Activated gamma-delta T cell treated with Interleukin-2 at 50 U/mL for 16 hours (primary cell): ENCODE measurements at places on chromosomes 3 and 15.

GRCh38 chr3:100333051-100333450 lies 1.5 kb upstream of the NIT2 start:
- DNase-seq: no peak

- DNase-seq: peak; percentile 45
These were observed 683 bp downstream of the UBE2Q2 start for GRCh38 chr15:75843678-75844581.

DNA sequence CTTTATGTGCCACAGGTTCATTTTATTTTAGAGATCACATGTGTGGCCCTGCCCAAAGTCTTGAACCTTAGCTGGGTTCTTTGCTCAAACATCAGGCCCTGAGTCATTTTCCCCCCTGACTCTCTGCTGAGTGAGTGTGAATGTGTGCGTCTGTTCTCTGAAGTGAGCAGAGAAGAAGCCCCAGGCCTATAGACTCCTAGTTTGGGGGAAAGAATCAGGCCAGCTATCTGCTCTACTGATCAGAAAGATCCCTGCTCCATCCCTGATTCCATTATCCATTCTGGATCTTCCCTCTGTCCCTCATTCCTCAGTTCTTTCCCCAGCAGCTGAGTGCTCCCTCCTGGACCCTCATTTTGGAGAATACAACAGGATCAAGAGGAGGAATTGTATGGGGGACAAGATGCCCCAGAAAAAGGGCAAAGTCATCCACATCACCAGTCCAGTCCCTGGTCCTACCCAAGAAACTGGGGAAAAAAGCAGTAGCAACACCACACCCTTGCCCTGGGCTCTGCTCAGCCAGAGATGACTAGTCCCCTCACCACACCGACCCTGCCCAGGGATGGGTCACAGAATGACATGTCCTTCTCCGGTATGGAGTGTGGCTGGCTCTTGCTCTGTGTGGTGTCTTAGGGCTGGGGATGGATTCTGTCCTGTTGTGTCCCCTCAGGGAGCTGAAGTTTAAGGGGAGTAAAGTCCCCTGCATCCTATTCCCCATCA lies 3.2 kb downstream of the DUOX1 start:
- no peak for DNase-seq

DNA sequence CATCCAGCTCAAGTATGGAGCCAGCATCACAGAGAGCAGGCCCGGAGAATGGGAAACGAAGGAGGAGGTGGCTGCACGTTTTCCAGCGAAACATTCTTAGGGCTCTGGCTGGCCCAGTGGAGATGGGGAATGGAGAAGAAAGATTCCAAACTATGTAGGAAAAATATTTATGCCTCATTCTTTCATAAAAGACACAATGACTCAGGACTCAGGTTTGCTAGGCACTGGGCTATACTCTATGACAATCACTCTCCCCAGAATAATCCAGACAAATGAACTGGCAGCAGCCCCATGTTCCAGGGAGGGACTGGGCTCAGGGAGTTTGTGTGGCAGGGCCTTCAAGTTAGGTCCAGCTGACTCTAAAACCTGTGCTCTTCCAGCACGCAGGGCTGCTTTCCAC lies 110.8 kb upstream of the RAD18 start:
- DNase-seq: no peak

GRCh38 chr3:44509393-44509921 lies 32.0 kb upstream of the ZNF445 start:
- DNase-seq: no peak

DNA sequence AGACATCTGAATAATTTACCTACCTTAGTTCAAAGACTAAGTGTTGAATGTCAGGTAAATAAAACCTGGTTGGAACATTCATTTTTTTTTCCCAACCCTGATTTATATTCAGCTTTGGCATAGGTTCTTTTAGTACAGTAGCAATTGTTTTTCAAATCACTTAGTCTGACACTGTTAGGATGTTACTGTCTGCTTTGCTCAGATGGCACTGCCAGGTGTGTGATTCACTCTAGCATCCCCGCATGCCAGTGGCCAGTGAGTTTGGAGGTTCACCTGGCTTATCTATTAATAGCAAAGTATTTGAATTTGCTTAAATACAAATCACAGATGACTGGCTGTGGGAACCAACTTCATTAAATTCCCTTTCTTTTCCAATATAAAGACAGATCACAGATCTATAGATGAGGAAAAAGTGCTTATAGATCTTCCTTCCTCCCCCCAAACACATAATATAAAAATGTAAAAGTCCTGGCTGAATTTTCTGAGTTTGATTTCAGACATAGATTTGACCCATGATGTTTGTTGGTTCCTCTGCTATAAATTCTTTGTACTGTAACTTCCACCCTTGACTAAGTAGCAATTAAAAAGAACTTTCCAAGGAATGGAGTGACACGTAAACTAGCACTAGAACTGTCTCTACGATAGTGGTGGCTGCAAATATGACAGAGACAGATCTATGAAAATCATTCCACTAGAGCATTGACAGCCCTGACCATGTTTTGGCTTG lies 3.9 kb downstream of the THBS1 start:
- no peak for DNase-seq

DNA sequence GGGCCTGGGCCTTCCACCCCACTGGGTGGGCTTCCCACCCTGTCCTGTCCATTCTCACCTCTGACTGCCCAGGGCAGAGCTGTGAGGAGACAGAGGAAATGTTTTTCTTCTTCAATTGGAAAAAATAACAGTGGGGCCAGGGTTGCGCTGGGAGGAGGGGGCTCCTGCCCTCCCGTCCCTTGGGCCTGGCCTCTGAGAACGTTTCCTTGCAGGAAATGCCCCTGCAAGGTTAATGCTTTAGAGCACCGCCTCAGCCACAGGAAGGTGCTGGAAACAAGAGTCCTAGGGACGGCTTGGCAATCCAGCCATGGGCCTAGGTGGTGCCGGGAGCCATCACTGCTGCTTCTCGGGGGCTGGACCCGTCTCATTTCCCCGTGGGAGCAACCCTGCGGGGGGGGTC lies 3.8 kb upstream of the PLXND1 start:
- no peak for DNase-seq

GRCh38 chr3:188439080-188439479 lies 285.1 kb downstream of the LPP start:
- DNase-seq: peak; percentile 27

- no peak for DNase-seq
These were observed 114.3 kb downstream of the LIPC start for GRCh38 chr15:58546066-58546591.

DNA sequence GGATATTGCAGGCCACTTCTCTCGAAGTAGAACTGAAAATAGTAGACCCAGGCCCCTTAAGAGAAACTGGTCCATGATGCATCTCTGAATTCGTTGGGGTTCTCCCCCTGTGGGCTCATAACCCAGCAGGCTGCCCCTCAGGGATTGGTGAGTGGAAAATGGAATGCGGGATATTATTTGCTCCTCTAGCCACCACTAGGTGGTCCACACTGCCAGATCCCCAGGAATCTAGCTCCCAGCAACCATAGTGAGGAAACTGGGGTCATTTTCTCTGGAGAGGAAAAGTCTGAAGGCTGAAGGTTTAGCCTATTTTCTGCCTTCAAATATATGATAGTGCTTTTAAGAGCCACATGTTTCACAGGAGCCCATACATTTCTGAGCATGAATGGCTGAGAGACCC lies 6.7 kb downstream of the CX3CR1 start:
- DNase-seq: no peak

- no peak for DNase-seq
These were observed 20.5 kb upstream of the EIF3J start for GRCh38 chr15:44516436-44516835.

DNA sequence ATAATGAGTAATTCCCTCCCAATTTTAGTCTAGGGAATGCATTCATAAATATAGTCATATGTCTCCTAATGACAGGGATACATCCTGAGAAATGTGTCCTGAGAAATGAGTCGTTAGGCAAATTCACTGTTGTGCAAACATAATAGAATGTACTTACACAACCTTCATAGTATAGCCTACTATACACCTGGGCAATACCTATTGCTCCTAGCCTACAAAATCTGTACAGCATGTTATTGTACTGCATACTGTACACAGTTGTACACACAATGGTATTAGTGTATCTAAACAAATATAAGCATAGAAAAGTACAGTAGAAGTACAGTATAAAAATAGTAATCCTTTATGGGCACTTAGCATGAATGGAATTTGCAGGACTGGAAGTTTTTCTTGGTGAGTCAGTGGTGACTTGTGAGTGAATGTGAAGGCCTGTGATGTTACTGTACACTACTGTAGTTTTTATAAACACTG lies 6.6 kb downstream of the DTWD1 start:
- no peak for DNase-seq

- no peak for DNase-seq
These were observed 9.9 kb downstream of the CCR5 start for GRCh38 chr3:46380471-46381221.

- no peak for DNase-seq
These were observed 1001.1 kb upstream of the EPHA6 start for GRCh38 chr3:95813244-95813643.

GRCh38 chr3:21043139-21043538 lies 707.9 kb downstream of the ZNF385D start:
- no peak for DNase-seq

DNA sequence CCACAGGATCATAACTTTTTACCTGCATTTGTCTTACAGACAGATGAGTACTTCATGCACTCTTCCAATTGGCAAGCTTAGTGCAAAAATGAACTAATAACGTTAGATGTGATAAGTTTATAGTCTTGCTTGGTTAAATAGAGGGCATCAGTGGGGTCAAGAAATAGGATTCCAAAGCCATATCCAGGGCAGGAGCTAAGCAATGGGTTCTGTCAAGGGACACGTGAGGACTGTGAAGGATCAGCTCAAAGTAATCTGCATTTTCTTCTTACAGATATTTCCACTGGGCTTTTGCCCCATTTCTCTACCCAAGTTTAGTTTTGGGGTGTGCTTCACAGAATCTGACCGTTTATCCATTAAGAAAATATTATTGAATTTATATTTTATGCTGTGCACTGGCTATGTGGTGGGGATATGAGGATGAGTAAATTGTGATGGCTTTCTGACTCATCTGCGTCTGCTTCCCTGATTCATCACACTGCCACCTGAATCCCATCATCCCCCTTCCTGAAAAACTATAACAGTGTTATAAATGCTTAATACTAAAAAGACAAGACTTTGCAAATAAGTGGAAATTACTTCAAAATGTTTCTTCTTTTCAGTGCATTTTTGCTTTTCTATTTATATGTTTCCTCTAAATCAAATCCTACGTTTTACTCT lies 17.5 kb downstream of the PPP2R3A start:
- DNase-seq: no peak

DNA sequence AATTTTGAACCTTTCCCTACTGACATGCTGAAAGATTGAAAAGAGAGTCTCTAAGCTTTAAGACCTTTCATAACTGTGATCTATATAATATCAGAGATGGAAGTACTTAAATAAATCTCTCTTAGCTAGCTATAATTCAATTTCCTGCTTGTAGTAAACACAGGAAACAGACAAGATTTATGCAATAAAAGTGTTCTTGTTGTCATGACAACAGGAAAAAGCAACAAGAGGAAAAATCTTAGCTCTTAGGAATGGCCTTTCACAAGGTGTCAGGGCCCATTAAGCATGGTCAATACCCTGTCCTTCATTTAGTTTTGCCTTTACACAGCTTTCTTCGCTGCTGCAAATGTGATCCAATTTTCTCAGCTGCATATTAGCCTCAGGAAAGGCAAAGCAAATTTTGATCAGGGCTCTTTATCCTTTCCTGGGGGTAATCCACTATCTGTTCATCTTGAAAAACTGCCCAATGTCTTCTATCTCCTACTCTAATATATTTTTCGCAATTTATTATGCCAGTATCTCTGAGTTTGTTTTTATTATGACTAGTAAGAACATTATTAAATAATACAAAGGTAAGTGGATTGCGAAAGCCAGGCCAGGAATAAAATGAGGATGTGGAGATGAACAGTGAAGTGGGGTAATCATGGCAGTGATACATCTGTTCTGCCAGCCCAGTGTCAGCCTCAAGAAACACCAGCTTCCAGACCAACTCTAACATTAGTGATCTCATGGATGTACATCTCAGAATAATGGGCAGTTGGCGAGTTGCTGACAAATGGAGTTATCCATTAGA lies 28.7 kb downstream of the SIDT1 start:
- no peak for DNase-seq

- no peak for DNase-seq
These were observed 12.7 kb upstream of the CILP start for GRCh38 chr15:65223996-65224395.

GRCh38 chr3:134355416-134355815 lies 18.8 kb downstream of the AMOTL2 start:
- DNase-seq: no peak

GRCh38 chr3:122857019-122857418 lies 62.1 kb downstream of the SLC49A4 start:
- DNase-seq: no peak

DNA sequence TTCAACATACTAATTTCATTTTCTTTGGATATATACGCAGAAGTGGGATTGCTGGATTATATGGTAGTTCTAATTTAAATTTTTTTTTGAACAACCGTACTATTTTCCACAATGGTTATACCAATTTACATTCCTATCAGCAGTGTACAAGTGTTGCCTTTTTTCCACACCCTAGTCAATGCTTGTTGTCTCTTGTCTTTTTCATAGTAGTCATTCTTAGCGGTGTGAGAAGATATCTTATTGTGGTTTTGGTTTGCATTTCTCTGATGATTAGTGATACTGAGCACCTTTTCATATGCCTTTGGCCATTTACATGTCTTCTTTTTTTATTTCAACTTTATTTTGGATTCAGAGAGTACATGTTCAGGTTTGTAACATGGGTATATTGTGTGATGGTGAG lies 153.1 kb downstream of the IL5RA start:
- no peak for DNase-seq

- no peak for DNase-seq
These were observed 5.8 kb upstream of the WNT7A start for GRCh38 chr3:13885704-13886010.

- DNase-seq: no peak
These were observed 15.7 kb downstream of the KLF13 start for GRCh38 chr15:31342381-31342780.

DNA sequence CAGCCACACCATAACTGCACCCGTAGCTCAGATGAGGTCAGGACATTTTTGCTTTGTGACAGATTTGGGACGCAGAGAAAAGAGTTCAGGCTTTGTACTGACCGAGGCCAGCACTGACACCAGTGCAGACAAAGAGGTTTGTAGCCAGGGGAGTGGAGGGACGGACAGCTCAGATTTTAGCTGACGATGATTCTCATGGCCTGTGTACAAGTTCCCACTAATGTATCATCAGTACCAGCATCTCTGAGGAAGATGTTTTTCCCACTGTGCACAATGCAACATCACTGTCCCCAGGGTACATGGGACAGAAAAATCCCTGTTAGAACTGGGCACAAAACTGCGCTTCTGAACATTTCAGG lies 112.7 kb downstream of the SLCO3A1 start:
- DNase-seq: no peak
